Activated T-cell treated with anti-CD3 and anti-CD28 coated beads for 24 hours (primary cell): ENCODE measurements at places on chromosomes 6 and 20.

GRCh38 chr6:111890988-111891387 is 17.7 kb upstream of the FYN start:
- DNase-seq: no peak

DNA sequence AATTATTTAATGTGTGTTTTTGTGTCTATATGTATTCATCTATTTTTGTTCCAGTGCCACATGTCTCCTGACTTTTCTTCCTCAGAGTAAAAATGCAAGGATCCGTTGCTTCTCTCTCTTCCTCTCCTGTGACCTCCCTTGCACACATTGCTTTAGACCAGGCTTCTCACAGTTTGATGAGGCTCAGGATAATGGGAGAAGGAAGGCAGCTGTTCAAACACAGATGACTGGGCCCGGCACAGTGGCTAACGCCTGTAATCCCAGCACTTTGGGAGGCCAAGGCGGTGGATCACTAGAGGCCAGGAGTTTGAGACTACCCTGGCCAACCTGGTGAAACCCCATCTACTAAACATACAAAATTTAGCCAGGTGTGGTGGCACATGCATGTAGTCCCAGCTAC is 241.9 kb downstream of the SAMD5 start:
- DNase-seq: no peak

DNA sequence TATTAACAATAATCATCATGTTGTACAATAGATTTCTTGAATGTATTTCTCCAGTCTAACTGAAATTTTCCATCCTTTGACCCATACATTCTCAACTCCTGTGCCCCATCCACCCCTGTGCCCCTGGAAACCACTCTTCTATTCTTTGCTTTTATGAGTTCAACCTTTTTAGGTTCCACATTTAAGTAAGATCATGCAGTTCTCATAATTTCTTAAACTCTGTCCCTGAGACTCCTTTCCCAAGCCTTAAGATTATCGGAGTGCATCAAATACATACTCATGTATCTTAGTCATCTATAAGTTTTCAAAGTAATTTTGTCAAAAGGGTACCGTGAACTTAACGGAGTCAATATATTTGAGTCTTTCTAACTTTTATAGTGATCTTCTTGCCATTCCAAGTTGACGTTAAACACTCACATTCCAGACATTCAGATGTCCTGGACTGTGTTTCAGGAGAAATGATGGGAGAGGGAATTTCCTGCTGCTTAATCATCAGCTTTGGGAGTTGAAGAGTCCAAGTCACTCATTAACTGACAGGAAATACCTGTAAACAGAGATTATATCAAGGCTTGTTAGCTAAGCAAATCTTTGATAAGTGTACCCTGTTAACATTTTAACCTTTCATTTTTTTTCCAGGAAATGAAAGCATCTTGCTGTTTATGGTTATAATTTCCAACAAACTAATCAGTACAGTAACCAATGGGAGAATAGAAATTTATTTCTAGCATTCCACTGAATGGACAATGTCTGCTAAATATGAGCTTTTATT is 73.3 kb downstream of the ADGRG6 start:
- no peak for DNase-seq

GRCh38 chr6:33638556-33638955 is 17.4 kb downstream of the ITPR3 start:
- DNase-seq: no peak

DNA sequence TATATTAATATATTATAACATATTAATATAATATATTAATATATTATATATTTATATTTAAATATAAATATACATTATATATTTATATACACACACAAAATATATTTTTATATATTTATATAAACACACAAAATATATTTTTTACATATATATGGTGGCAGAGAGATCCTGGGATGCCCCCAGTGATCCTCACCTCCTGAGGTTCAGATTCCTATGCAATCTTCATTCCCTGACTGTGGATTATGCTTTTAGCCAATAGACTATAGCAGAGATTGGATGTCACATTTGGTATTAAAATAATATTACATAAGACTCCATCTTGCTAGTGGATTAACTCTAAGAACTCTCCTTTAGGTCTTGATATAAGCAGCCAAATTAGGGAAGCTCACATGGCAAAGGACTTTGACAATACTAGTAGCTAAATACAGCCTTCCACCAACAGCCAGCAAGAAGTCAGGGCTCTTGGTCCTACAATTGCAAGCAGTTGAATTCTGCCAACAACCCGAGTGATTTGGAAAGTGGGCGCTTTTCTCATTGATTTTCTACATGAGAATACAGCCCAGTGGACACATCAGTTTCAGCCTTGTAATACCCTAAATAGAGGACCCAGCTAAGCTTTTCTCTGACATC is 681.0 kb downstream of the C6orf118 start:
- DNase-seq: no peak

DNA sequence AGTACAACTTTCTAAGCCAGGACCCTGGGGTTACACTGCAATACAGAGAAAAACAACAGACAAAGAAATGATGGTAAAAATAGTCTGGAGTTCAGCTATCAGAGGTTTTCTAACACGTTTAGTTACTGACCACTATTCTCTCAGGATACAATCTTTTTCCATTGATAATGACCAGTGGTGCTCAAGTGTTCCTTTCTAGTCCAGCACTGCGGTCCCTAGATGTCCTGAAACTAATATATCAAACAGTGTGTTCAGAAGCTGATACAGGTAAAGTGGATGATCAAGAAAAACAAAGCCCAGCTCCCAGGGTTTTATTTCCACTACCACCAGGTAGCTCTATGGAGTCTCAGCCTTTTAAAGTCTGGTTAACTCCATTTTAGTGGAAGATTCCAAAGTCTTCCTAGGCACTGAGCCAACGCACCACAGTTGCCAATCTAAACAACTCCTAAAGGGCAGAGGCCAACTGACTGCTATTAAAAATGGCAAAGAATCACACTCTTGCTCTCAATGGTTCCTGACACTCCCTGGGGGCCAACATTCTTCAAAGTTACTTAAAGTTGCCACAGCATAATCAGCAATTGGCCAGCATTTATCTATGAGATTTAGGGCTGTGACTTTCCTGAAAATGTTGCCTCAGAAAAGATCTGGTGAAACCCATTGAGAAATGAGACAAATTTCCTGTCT is 38.2 kb downstream of the DZANK1 start:
- no peak for DNase-seq

DNA sequence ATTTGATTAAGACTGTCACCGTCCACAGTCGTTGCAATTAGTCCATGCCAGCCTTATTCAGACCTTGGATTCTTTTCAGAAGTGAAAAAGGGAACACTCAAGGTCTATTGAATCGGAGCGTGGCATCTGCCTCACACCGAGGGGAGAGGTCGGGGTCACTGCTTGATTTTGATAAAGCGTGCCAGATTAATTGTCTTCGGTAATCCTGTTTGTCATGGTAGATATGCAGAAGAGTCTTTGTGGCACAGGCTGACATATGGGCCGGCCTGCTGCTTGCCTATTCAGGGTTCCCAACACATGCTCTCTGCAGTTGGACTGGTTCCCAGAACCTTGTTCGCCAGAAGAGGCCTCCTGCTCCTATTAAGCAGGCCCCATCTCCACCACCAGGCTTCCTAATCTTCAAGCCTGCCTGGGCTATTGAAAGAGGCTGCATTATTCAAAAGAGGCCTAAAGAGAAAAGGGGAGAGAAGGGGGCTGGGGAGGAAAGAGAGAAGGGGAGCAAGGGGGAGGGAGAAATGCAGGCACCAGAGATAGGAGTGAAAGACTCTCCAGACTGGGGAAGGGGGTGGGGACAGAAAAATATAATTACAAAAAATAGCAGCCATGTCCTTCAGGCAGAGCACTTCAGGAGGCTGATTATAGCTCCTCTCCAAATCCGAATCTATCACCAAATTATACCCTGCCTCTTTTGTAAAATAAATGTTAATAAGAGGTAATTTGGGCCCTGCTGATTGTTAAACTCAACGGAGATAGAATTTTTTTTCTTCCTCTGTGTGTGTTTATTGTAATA is 611.3 kb downstream of the HDGFL1 start:
- DNase-seq: no peak

DNA sequence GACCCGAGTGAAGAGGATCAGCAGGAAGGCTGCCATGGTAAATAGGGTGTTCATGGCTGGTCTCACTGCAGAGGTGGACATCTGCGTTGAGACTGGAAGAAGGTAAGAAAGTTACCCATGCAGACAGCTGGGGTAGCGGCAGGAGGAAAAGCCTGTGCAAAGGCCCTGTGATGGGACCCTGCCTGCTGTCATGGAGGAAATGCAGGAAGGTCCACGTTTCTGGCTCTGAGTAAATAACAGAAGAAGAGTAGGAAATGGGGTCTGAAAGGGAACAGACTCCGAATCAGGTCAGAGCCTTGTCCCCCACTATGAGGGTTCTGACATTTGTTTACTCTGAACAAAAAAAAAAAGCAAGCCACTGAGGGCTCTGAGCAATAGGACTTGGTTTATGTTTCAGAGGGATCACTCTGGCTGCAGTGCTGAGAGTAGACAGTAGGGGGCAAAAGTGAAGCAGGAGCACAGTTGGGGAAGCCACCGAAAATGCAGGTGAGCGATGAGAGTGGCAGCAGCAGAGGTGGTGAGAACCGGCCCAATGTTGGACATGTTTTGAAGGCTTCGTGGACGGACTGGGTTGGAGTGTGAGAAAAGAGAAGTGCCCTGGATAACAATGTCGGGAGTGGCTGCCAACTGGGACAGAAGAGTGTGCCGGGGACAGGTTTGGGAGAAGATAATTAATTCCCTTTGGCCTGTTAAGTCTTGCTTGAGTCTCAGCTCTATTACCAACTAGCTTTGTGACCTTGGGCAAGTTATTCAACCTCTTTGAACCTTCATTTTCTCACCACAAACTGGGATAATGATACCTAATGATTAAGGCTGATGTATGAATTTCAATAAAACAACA is 57.9 kb upstream of the MAP7 start:
- peak; percentile 69 for DNase-seq

DNA sequence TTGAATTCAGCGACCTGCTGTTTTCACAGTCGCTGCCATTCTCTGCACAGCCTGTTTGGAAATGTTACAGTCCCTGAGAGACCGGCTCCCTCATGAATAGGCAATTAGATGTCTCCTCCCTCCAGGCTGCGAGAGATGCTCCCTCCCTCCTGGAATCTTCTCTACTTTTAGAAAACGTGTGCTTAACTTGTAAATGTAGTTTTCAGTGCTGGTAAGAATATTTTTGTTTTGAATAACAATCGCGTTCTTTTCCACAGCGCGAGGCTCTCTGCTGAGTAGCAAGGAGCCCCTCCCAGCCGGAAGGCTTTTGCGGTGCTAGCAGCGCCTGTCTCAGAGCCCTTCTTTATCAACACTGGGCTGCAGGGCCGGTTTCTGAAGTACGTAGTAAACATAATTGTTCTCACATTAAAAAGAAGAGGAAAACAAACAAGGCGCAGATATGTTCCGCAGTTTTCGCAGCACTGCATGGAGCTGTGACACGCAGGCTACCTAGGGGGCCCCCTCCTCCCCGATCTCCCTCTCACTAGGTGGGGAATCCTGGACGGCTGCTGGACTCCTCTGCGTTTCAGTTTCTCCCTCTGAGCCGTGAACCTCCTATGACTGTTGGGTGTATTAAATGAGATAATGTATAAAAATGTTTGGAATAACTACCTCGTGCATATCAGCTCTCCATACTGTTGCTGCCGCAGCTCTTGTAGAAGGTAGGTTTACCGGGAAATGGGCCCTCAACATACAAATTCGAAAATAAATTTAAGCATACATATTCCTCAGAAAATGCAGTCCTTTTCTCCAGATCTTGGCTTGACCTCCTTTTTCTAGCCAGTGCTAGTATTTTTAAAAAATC is 79.0 kb upstream of the SPACA1 start:
- DNase-seq: no peak

- DNase-seq: no peak
Observed at GRCh38 chr6:109762769-109763441, 71.8 kb downstream of the FIG4 start.

- no peak for DNase-seq
Observed at GRCh38 chr6:52499026-52499425, 77.8 kb downstream of the TRAM2 start.

- DNase-seq: no peak
Observed at GRCh38 chr6:98094696-98095095, 739.7 kb upstream of the POU3F2 start.

DNA sequence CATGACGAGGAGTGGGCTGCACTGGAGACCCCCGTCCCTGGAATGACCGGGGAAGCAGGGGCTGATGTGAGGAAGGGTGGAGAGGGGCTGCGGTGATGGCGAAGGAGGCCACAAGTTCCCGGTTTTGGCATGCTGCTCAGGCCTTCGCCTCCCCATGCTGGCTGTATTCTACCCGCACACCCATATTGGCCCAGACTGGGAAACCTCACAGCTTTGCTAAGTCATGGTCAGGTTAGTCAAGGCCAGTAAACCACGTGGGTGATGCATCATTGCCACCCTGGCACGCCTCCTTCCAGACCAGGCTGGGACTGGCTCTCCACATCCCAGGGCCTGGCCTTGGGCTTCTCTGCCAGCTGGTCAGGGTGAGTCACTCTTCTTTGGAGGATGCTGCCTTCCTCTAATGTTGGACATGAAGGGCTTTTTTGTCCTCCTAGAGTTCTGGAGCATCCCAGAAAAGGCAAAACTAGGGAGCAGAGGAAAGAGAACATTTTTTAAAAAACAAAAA is 53.8 kb downstream of the PCNA start:
- DNase-seq: no peak

GRCh38 chr20:17887331-17888030 is 81.1 kb downstream of the SNX5 start:
- DNase-seq: no peak

GRCh38 chr20:49569411-49570115 is 1.6 kb upstream of the PTGIS start:
- DNase-seq: no peak

DNA sequence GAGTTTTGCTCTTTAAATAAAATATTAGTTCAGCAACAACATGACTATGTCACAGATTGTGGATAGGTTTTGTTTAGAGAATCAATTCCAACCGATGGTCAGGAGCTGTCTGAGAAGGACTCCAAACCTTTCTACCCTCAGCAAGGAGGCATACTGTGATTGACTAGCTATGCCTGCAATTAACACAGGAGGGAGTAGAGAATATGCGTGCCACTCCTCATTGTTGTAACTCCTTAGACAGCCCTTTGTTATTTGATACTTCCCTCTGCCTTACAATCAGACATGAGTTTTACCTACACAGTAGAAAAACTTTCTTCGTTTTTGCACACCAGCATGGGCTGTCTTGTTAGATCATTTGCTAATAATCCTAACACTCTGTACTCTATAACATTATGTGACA is 796.5 kb downstream of the PRIM2 start:
- no peak for DNase-seq
